Fibroblast of skin of scalp (primary cell): ENCODE measurements at places on chromosomes 5 and 9.
A peak's percentile ranks its signal among the peaks of the same experiment; 100 is the strongest.

GRCh38 chr5:72434781-72435437 lies 72.3 kb downstream of the ZNF366 start:
- no peak for DNase-seq

GRCh38 chr5:15376803-15377202 lies 123.2 kb upstream of the FBXL7 start:
- DNase-seq, result no peak

- DNase-seq, result peak; percentile 66
Measured at GRCh38 chr9:116860509-116861120, 173.5 kb downstream of the TRIM32 start.

GRCh38 chr9:115629879-115630840 lies 512.2 kb upstream of the TNC start:
- peak; percentile 55 for DNase-seq

GRCh38 chr5:104198156-104198555 lies 635.6 kb upstream of the NUDT12 start:
- no peak for DNase-seq

DNA sequence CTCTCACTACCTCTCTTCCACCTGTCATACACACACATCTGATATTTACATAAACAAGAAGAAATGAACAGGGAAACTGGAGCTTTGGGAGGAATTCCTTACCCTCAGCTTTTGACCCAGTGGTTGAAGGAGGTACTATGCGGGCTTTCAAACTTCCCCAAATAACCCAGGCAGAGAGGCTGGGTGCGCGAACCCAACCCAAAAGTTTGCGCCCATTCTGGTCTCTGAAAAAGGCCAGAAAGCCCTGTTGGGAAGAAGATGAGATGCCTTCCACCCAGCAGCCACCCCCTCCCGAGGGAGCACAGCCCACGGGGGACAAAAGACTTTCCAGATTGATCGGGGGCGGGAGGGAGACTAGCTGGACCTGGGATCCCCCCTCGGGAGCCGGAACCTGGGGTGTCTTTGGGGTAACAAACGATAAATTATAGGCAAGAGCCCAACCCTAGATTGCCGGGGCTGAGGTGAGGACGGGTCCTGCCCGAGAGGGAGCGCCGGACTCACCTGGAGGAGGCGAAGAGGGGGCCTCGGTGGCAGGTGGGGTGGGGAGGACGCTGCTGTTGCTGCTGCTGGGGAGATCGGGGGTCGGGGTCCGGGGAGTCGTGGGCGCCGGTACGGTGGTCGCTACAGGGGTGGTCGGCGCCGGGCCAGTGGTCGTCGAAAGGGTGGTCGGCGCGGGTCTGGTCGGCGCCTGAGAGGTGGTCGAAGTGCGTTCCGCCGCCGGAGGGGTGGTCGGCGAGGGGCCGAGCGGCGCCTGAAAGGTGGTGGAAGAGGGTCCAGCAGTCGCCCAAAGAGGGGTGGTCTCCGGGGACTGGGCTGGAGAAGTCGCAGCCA lies 798 bp downstream of the MEGF9 start:
- no peak for DNase-seq

DNA sequence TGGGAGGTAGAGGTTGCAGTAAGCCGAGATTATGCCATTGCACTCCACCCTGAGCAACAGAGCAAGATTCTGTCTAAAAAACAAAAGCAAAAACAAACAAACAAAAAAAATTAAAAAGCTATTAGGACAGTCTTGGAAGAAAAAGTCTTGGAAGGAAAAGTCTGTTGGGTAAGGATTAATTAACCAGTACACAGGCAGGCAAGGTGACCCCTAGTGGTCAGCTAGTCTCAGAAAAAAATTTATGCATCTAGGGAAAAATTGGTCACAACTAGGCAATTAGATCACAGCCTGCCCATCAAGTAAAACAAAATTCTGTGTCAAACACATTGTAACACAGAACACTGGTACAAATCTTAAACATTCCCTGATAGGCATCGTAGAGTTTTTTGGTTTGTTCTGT lies 6.7 kb upstream of the ANKRD18B start:
- peak; percentile 61 for DNase-seq

GRCh38 chr9:108103046-108103693 lies 613.6 kb upstream of the KLF4 start:
- peak; percentile 44 for DNase-seq
